ENCODE measurements at places on chromosomes 16 and 17. TPM values are rescaled to one million over a fixed set of nuclear protein-coding genes. Genes with fewer than 3 reads are reported as not detected.
A peak's percentile ranks its signal among the peaks of the same experiment; 100 is the strongest.

Gene OR3A3
- not detected for total RNA-seq

DNA sequence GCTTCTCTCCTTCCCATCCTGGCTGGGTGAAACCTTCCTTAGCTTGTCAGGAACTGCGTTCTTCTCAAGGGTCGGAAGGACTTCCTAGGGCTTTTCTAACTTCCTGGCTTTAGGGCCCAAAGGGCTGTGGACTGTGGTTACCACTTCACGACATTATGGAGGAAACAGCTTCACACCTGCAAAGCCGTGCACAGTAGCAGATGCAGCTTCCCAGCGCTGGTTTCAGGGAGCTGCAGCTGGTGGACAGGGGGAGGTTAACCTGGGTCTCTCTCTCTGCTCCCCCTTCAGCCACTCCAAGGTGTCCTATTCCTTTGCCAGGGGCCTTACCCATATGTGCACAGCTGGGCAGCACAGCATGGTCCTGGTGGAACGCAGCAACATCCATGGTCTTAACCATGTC lies 155.8 kb upstream of the CDC42EP4 start:
- DNase-seq, result no peak

- DNase-seq, result no peak
Measured at GRCh38 chr16:73321853-73322252, 273.9 kb upstream of the ZFHX3 start.

DNA sequence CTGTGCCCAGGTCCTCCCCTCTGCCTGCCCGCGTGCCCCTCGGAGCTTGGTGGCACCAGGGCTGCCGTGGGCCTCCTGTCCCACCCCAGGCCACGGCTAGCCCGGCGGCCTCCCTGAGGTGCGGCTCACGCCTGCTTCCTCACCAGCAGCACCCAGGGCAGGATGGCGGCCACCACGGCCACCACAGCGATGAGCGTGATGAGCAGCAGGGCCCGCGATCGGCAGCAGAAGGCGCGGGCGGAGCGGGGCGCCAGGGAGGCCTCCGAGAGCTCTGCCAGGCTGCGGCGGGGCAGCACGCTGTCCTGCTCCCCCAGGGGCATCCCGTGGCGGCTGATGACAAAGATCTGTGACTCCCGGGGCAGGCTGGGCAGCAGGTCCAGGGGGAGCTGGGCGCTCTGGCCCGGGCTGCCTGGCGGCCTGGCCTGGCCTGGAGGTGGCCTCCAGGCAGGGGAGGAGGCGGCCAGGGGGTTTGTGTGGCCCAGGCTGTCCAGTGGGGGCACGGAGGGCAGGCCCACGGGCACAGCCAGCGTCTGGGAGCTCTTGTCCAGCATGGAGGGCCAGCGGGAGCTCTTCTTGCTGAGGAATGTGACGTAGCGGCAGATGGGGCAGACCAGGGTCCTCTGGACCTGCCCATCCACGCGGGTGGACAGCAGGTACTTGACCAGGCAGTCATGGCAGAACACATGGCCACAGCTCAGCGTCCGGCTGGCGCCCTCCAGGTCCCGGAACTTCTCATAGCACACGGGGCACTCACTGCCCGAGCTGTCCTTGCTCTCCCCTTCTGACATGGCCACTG lies 4.8 kb downstream of the RNF222 start:
- DNase-seq, result peak; percentile 36

DNA sequence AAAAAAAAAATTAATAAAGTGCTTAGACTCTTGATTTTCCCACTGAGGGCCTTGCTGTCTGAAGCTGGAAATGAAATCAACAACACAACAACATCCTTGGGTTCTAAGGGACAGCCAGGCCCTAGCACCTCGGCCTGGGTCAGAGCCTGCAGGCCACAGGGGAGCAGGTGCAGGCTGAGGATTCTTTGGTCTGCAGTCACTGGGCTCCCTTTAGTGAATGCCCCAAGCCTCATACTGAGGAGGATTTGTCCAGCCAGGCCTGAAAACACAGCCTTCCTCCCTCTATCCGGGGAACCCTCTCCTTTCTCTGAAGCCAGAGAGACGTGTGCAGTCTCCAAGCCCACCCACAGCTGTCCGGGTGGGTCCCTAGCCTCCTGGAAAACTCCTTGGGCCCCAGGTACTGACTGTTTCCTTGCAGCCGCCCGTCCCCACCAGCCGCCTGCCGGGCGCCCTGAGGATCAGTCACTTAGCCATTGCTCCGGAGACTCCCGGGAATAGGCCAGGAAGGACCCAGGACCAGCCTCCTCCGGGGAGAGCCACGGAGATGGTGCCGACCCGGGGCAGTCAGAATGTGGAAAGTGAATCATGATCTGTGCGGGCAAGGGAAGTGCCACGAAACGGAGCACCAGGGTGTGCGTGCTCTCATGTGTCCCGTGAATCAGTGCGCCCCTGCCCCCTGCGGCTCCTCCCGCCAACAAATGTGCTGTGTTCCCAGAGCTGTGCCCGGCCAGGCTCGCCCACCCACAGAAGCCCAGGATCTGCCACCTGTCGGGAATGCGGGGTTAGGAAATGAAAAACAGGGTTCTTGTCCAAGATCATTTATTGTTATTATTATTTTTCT lies 91.0 kb downstream of the RTN4RL1 start:
- no peak for DNase-seq
